WERI-Rb-1 (cell line): ENCODE measurements at places on chromosomes 3 and 15.

GRCh38 chr15:74808078-74808839 is 4.4 kb upstream of the LMAN1L start:
- DNase-seq = no peak

- no peak for DNase-seq
These were observed 3.4 kb downstream of the IL20RB start for GRCh38 chr3:136960838-136961836.

GRCh38 chr3:56956906-56957305 is 103.6 kb upstream of the SPATA12 start:
- DNase-seq = no peak

GRCh38 chr3:17626395-17626794 is 116.0 kb downstream of the TBC1D5 start:
- no peak for DNase-seq

GRCh38 chr15:85609492-85609891 is 185.2 kb downstream of the KLHL25 start:
- no peak for DNase-seq

DNA sequence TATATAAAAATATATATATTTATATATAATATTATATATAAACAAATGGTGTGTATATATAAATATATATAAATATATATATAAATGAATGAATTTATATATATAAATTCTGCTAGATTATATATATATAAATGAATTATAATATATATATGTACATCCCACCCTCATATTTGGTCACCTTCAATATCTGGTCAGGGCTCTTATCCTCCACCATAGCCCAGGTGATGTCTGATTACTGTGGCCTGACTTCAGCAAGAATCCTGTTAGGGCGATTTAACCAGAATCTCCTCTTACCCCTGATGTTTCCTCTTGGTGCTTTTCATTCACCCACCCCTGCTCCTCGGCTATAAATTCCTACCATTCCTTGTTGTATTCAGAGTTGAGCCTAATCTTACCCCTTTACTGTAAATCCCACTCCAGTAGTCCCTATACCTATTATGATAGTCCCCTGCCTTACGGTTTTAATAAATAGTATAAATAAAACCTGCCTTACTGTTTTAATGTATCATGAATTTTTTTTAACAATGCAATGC is 439.6 kb downstream of the PLOD2 start:
- no peak for DNase-seq

DNA sequence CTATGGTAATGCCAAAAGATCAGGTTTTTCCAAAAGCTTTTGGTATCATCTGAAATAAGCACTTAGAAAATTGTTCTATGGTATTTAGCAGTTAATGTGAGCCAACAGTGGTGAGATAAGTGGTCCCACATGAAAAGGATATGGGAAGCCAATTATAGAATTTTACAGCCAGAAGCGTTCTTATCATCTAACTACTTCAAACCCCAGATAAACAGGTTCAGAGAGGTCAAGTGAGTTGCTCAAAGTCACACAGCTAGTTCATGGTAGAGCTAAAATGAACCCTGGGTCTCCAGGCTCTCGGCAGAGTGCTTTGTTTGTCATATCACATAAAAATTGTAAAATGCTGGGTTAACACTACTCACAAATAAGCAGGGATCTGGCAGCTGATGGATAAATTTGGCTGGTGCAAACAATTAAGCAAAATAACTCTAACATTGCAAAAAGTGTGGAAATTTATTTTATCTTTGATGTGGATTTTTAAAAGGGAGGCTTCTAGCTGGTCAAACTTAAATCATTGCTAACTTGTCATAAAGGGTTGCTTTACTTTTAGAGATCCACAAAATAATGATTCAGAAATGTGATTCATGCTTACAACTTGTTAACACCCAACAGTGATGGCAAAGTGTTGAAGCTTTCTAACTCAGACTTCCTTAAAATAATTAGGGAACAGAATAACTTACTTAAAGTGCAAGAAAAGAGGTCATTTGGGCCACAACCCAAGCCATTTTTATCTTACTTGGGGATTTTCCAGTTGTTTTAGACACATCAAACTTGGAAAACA is 202.8 kb upstream of the TBC1D5 start:
- no peak for DNase-seq

DNA sequence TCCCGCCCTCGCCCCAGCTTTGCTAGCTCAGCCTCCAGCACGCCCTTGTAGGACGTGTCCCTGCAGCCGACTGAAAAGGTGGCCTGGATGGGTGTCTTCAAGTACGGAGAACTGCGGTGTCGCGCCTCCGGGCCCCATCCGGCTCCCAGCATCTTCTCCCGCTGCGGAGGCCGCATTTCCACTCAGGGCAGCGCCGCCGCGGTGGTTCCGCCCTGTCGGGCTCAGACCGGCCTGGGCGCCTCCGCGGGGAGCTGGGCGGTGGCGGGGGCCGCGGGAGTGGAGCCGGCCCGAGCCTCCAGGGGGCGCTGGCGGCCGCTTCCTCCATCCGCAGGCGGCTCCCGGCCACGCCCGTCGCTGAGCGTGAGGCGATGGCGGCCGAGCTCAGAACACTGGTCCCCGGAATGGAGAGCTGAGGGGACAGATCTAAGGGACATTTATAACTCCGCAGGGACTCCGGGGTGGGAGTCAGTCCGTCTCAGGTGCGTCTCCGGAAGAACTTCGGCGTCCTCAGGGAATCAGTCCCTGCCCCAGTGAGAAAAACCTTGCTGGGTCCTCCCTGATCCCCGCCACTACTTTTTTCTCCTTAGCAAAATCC is 13.6 kb upstream of the SMCO1 start:
- DNase-seq = no peak

GRCh38 chr3:121796970-121797369 is 37.9 kb downstream of the IQCB1 start:
- no peak for DNase-seq

DNA sequence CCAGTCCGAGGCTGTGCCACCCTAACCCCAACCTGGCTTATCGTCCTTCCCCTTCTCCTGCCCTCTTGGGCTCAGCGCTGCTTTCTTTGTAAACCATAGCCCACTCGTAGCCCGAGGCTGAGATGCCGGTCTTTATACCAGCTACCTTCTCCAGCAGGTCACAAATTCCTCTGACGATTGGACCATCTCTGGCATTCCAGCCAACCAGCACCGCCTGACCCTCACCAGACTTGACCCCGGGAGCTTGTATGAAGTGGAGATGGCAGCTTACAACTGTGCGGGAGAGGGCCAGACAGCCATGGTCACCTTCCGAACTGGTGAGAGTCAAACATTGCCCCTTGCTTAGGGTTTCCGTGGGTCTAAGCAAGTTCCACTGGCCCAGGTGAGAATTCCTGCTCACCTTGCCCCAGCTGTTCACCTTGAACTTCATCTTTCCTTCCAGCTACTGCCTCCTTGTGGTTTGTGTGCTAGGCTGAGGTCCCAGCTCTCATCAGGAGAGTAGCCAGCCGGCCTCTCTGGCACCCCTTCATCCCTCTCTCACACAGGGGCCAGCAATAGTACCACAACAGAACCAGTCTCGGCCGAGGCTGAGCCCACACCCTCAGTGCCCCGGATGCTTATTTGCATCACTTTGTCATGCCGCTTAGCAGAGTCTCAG is 66.7 kb downstream of the BOC start:
- DNase-seq = no peak

GRCh38 chr3:78091478-78092119 is 1051.7 kb downstream of the ROBO2 start:
- no peak for DNase-seq

DNA sequence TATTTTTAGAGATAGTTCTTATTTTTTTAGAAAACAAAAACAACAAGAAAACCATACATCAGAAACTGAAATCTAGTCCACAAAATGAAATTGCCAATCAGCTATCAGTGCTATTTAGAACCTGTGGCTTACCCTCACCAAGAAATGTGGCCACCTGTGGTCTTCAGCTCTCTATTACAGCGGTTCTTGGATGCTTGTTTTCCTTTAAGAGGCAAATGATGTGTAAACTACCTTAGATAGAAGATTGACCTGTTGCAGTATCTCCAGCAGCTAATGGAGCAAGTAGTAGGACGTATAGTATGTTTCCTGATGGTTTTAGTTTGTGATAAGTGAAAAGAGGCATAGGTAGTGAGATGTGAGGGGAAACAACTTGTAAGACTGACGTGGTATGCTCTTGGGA is 21.2 kb downstream of the TFG start:
- no peak for DNase-seq

DNA sequence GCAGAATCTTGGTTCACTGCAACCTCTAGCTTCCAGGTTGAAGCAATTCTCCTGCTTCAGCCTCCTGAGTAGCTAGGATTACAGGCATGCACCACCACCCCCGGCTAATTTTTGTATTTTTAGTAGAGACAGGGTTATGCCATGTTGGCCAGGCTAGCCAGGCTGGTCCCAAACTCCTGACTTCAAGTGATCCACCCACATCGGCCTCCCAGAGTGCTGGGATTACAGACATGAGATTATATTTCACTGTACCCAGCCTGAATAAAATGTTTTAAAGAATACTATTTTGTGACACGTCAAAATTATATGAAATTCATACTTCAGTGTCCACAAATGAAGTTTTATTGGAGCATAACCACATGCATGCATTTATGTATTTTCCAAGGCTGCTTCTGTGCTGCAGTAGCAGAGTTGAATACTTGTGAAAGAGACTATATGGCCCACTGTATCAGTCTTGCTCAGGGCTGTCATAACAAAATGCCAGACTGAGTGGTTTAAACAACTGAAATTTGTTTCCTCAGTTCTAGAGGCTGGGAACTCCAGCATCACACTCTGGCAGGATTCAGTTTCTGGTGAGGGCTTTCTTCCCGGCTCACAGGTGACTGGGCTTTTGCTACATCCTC is 77.2 kb downstream of the PRTG start:
- no peak for DNase-seq

- no peak for DNase-seq
These were observed 308.2 kb downstream of the SOX2 start for GRCh38 chr3:182019926-182020325.

GRCh38 chr3:62602129-62602770 is 228.9 kb upstream of the FEZF2 start:
- DNase-seq = no peak

DNA sequence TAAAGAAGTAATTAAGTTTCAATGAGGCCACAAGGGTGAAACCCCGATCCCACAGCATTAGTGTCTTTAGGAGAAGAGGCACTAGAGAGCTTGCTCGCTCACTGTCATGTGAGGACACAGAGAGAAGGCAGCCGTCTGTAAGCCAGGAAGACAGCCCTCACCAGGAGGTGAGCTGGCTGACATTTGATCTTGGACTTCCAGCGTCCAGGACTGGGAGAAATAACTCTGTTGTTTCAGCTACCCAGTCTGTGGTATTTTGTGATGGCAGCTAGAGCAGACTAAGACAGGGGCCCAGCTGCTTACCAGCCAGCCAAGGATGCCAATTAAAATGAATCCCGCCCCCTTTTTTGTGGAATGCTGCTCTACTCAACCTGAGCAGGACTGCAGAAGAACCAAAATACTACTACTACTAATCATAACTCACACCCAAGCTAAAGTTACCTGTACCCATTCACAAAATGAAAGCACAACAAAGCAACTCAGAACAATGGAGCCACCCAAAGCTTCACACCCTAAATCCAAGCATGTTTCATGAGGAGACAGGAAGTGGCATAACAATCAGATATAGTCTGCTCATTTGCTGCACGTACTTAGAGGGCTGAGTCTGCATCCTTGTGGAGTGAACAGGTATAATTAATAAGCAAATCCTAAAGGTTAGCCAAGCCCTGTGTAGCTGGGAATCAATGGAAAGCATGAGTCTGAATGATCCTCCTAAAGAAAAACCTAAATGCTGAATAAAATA is 35.6 kb upstream of the RHCG start:
- DNase-seq = no peak

DNA sequence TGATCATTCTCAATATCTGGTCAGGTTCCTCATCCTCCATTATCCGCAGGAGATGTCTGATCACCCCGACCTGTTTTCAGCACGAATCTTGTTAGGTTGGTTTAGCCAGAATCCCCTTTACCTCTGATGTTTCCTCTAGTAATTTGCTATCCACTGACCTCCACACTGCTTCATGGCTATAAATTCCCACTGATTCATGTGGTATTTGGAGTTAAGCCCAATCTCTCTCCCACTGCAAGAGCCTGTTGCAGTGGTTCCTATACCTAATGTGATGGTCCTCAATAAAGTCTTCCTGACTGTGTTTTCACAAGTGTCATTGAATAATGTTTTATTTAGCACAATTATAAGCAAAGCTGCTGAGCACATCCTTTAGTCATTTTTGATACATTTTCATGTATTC is 124.8 kb upstream of the CNTN3 start:
- DNase-seq = no peak

DNA sequence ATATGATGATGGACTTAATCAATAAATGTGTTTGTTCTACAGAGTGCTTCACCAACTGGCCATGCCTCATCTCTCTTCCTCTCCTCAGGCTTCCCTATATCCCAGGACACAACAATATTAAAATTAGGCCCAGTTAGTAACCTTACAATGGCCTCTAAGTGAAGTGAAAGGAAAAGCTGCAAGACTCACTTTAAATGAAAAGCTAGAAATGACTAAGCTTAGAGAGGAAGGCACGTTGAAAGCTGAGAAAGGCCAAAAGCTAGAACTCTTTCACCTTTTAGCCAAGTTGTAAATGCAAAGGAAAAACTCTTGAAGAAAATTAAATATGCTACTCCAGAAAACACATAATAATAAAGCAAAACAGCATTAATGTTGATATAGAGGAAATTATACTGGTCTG is 1010.3 kb downstream of the NAALADL2 start:
- DNase-seq = no peak

DNA sequence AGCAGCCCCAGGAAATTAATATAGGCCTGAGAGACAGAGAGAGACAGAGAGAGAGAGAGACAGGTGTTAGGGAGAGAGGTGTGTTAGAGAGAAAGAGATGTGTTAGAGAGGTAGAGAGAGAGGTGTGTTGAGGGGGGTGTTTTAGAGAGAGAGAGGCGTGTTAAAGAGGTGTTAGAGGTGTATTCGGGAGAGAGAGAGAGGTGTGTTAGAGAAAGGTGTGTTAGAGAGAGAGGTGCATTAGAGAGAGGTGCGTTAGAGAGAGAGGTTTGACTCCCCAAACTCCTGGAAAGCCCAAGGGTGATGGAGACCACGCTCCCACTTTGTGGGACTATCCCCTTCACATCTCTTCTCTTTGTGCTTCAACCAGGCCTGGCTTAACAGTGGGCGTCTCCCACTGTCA is 95.5 kb downstream of the CACNA2D3 start:
- no peak for DNase-seq
